ENCODE measurements at places on chromosomes 11 and 22.

- no peak for DNase-seq
These were observed 19.8 kb downstream of the TPST2 start for GRCh38 chr22:26570115-26570514.

- no peak for DNase-seq
These were observed 8.3 kb downstream of the ATP5MGL start for GRCh38 chr22:42632096-42632495.

- no peak for DNase-seq
These were observed 17.3 kb upstream of the PPARA start for GRCh38 chr22:46132830-46133587.

DNA sequence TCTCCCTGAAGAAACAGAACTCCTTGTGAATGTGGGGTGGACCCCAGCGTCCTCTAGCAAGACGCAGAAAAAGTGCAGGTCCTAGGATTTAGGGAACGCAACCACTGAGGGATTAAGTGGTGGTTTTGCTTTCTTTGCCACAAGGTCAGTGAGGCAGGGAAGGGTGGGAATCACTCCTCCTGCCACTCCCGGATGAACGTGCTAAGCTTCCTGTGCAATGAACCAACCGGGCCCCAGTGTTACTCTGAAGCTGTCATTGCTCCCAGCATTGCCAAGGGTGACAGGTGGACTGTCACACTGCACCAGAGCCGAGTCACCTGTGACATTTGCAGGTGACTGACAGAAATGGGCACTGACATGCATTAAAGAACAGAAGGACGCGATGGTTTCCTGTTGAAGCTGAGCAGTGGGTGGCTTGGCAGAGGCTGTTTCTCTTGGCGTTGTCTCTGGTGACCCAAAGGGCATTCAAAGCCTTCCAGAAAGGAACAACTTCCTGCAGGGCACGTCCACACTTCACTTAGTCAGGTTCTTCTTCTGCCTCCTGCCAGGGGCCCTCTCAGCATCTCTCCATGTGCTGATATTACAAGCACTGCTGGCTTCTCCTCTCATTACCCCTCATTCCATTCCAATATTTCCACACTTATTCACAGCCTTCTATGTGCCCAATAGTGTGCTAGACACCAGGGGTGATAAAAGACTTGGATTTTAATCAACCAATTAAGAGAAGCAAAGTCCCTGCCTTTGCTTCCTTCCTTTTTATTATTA lies 9.7 kb downstream of the KIRREL3 start:
- no peak for DNase-seq

GRCh38 chr22:20188567-20188877 lies 37.7 kb upstream of the CCDC188 start:
- DNase-seq, result no peak

DNA sequence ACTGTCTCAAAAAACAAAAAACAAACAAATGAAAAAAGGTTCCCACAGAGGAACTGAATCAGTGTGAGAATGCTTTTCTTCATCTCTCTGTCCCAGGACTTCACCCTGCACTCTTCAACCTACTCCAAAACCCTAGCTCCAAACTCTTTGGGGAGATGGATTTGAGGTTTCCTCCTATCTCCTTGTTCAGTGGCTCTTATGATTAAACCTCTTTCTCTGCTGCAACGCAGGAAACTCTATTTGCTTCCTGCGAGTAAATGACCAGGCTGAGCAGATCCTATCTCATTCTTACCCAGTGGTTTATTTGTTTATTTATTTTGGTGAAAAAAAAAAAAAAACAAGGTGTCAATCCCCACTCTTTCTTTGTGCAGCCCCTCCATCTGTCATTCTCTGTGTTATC lies 12.0 kb downstream of the SLC6A5 start:
- DNase-seq, result no peak

GRCh38 chr11:19512618-19513017 lies 200.0 kb upstream of the NAV2 start:
- DNase-seq, result no peak

DNA sequence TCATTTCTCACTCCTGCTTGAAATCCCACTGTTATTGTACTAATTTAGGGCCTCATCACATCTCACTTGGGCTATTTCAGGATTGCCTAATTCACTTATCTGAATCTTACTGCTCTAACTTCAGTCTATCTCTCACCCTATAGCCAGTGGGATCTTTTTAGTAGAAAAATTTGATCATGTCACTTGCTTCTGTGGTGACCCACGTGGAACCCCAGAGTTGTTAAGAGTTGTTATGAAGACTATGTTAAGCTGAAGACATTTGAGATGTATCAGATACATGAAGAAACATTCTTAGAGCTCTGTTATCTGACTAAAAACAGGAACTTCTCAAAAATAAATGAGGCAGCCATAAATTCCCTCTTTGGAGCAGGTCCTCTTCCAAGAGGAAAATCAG lies 1375.6 kb upstream of the TENM4 start:
- DNase-seq, result no peak

DNA sequence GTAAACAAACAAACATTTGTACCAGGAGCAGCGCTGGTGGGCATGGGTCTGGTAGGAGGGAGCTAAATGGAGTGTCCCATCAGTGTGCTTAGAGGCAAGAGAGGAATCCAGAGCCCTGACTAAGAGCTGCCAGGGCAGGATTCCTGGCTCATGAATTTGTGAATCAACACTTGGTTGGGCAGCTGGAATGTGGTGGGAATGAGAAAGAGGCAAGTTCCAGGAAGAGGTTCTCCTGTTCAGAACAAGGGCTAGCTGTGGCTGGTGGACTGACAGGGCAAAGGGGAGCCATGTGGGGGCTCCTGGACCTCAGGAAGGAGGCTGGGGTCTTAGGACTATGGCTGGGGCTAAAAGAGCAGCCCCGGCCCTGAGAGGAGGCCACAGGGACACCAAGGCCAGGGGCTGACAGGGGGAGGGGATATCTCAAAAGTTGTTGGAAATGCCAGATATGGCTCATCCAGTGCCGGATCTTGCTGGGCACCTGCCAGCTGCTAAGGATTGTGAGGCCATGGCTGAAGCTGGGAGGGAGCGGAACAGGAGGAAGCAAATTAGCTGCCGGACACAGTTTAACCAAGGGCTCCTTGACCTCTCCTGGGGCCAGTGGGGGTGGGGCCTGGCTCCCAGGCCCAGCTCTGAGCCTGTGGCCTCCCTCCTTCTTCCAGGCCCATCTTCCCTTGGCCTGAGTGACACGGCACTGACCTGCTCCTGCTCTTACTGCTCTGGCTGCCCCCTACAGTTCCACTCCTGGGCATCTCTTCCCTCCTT lies 14.6 kb upstream of the P2RY6 start:
- DNase-seq, result no peak

DNA sequence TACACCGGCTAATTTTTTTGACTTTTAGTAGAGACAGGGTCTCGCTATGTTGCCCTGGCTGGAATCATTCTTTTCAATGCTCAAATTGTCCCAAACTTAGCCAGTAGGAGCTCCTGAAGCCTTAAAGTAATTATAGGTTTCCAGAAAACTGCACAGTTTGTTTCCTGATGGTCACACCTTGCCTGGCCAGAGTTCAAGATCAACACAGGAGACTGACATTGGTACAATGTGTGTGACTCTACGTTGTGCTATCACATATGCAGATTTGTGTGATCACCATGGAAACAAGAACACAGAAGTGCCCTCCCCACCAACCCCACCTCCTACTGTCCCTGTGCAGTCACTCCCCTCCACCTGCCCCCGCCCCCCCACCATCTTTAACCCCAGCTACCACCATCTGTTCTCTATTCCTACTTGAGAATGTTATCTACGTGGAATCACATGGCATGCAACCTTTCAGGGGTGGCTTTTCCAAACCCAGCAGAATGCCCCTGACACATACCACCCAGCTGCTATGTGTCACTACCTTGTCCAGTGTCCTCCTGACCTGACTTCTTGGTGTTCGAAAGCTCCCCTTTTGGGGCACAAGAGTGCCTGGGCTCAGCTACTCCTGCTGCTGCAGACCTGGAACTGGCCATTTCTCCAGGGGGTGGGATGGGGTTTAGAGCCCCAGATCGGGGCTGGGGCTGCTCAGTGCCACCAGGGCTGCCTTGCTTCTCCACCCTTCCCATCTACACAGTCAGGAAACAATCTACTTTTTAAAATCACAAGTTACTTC lies 6.1 kb upstream of the NAP1L4 start:
- DNase-seq, result no peak

GRCh38 chr22:35409783-35410662 lies 10.1 kb downstream of the MCM5 start:
- DNase-seq, result peak; percentile 15

DNA sequence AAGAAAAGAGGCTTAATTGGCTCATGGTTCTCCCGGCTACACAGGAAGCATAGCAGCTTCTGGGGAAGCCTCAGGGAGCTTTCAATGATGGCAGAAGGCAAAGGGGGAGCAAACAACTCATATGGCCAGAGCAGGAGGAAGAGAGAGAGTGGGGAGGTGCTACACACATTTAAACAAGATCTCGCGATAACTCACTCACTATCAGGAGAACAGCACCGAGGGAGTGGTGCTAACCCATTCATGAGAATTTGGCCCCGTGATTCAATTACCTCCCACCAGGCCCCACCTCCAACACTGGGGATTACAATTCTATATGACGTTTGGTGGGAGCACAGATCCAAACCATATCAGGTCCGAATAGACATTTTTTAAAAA lies 41.7 kb upstream of the APLNR start:
- no peak for DNase-seq

DNA sequence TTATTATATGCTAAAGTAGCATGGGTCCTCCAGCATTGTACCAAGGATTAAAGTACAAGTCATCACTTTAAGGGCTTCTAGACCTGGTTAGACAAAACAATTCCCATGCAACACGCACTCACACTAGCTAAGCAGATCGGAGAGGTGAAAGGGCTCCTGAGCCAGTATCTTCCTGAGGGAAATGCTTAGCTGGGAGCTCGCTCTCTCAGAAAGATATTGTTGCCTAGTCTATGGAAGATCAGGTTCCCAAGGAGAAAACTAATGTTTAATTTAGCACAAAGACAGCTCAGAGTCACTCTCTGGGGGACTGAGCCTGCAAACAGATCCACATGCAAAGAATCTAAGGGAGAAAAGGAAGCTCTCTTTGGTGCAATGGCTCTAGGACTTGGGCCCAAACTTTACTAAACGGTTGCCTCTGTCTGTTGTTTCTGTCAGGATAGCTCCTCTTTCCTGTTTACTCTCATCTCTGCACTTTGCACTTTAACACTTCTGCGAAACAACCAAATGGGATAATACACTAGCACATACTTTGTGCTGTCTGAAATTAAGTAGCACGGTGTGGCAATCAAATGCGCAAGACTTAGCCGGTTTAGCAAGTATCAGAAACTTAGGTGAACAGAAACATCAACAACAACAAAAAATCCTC lies 10.7 kb downstream of the MAML2 start:
- DNase-seq, result no peak

DNA sequence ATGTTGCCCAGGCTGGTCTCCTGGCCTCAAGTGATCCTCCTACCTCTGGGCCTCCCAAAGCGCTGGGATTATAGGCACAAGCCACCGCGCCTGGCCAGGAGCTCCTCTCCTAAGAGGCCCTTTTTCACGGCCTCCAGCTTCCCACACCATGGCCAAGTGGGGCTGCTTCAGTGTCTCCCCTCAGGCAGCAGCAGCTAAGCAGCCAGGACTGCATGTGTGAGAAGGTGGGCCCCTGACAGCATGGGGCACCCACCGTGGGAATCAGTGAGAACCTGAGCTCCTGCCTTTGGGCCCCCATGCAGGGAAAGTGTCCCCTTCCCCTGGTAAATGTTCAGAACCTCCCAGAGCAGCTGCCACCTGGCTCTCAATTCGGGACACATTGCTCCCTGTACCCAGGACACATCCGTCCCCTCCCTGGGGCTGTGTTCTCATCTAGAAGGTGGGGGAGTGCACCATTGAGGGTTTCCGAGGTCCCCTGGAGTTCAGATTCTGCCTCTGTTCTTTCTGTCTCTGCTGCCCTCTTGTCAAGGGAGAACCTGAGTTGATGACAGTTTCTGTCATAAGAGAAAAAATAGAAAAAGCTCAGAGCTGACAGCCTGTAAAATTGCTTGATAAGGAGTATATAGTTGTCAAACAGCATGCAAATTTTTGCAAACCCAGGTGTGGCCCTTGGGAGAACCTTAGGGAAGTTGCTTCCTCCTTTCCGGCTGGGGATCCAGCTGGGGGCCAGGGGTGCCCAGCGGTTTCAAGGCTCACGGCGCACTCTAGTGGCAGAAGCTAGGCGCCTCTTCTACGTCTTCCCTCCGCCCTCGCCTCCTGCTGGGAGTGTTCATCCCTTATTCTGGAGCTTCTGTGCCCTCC lies 29.7 kb downstream of the FAM83F start:
- peak; percentile 27 for DNase-seq

GRCh38 chr11:102608699-102609098 lies 16.4 kb downstream of the MMP20 start:
- DNase-seq, result no peak

DNA sequence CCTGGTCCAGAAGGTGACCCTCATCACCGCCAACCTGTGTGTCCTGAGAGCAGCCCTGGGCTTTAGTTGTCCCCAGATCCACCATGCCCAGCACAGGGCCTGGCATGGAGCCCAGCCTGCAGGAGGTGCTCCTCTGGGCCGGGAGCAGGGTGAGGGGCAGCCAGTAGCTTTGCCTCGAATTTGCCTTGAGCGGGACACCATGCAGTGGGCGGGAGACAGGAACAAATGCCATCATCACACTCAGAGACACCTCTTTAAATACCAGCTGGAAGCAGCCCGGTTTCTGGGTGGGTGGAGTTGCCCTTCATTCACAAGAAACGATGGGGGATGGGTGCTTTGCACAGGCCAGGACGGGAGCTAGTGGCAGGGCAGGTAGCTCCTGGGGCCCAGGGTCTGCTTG lies 19.3 kb downstream of the FLRT1 start:
- no peak for DNase-seq

DNA sequence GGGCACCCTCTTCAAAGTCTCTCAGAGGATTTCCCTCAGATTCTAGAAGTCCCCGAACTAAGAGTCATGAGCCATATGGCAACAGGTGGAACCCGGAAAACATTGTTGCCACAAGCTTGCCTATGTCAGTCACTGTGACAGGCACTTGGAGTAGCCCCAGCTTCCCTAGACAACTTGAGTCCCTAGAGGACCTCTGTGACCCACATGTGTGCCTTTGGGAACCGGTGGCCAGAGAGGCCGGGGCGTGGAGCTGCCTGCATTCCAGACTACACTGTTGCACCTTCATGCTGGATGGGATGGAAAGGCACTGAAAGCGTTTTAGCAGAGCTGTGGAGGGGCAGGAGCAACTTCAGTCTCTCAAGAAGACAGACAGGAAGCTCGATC lies 12.1 kb downstream of the SLC37A2 start:
- no peak for DNase-seq

GRCh38 chr22:27684901-27685300 lies 116.7 kb downstream of the MN1 start:
- DNase-seq, result no peak
